Esophagus muscularis mucosa (tissue), 4 donors: ENCODE measurements at places on chromosomes 7 and 10. TPM values are rescaled to one million over a fixed set of nuclear protein-coding genes. Genes with fewer than 3 reads are reported as not detected.

The PDK4 gene
- 1,138 TPM for total RNA-seq

- DNase-seq = no peak
Observed at GRCh38 chr10:87658858-87659555, 671 bp upstream of the PAPSS2 start.

The TLL2 gene
- total RNA-seq = 0.34 TPM

- DNase-seq = peak; percentile 60
Observed at GRCh38 chr10:126216632-126216961, 171.7 kb downstream of the ADAM12 start.

The TAS2R5 gene
- 0.50 TPM for total RNA-seq

The GNAT3 gene
- total RNA-seq = not detected

The ZNF107 gene
- total RNA-seq = 2.9 TPM

DNA sequence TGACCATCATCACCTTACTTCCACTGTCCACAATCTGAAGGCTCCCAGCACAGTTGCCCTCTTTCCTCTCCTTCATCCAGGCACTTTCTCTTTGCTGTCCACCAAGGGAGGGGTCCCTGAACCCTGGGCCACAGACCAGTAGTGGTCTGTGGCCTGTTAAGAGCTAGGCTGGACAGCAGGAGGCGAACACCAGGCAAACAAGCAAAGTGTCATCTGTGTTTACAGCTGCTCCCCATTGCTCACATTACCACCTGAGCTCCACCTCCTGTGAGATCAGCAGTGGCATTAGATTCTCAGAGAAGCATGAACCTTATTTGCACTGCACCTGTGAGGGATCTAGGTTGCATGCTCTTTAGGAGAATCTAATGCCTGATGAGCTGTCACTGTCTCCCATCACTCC is 27.7 kb downstream of the FZD1 start:
- no peak for DNase-seq

DNA sequence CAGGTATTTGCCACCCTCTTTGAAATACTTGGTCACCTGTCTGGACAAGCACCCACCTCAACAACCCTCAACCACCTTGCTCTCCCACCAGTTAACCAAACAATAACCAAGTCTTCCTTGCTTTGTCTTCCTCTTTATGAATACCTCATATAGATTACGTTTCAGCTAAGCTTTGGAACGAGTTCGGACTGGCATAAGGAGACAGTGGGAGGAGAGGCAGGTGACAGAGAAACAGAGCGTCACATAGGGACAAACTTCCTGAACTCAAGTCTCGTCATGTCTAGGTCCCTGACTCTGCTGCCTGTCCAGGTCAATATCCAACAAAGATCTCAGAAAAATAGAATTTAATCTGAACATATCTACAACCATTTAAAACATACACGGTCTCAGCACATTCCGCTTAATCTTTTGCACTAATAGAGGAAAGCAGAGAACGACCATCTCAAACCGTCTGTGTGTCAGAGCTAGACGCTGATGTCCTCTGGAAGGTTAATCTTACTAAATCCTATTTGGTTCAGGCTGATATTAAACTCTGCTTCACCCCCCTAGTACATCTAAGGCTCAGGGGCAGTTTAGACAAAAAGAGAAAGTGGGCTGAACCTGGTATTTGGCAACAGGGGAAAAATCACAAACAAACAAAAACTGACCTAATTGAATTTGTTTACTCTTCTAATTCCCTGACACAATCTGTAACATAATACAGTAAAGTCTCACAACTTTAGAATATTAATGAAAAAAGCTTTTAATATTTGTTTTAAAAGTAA is 26.4 kb upstream of the SVOPL start:
- DNase-seq = no peak

The GRID2IP gene
- total RNA-seq = not detected

DNA sequence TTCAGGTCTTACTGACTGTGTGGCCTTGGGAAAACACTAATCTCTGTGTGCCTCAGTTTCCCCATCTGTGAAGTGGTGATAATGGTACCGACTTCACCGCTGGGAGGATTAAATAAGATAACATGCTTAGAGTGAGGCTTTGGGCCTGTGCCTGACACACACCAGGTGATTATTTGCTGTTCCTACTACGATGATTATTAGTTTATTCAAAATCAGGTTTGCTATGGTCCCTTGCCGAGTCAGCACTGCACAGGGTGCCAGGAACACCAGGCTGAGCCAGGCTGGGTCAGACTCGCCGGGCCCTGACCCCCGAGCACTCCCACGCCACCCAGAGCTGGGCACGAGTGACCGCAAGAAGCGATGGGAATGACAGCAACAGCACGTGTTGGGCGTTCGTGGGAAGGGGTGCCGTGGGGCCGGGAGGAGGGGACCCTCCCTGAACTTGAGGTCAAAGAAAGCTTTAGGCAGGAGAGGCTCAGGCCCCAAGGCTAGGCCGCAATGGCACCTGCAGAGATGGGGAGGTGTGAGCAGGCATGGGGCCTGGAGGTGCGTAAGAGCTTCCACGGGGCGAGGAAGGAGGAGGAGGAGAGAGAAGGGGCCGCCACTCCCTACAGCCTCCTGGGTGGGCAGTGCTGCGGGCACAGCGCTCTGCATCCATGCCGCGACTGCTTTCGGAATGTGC is 325.4 kb downstream of the DNAJB6 start:
- no peak for DNase-seq

DNA sequence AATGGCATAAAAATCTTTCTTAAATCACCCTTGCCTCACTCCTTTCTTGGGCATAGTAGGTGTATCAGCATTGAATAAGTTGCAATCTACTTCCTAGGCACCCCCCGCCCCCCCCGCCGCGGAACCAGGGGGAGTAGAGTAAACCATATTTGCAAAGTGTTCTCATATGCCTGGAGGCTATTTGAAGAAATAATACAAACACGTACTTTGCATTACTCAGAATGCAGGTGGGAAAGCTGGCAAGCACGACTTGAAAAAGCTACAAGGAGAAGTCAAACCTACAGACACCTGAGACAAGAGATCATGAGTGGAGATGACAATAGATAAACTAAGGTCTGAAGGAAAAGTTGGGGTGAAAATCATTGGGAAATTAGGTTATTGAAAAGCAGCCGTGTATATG is 65.6 kb downstream of the POM121L12 start:
- no peak for DNase-seq

GRCh38 chr7:156984174-156984891 is 26.1 kb downstream of the MNX1 start:
- DNase-seq = no peak

DNA sequence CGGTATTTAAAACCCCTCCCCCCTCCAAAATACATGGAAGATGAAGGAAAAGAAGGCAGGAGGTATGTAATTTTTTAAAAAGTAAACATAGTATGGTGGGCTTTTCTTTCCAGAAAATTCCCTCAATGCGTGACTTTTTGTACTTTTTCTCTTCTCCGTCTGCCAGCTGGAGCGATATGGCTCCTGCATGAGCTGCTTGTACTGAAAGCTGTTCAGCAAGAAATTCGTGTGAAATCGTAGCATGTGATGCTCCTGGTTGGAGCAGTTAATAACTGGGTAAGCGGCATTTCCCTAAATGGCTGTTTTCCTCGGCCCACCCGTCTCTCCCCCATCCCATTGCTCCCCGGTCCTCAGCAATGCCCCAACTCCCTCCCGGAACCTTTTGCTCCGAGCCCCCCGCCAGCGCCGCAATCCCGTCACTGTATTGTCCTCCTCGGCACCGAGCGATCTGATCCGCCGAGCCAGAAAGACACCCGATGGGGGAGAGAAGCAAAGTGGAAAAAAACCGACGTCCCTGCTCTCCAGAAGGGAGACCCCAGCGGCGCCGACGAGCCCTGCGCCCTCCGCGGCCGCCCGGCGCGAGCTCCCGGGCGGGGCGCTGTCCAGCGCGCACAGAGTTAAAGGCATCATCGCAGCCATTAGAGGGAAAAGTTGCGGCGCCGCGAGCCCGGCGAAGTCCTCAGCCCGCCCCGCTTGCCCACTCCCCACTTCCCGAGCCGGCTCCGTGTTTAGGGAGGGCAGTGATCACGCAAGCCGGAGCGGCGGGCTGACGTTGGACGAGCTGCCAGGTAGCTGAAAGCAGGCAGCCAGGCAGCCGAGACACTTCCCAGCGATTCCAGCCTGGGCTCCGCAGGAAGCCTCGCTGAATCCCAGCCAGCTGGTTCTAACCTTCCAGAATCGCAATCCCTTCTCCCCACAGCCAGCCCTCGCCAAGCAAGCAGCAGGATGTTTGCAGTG is at the start of gene VSTM2A:
Gene VSTM2A (plus strand): TSS at position 707 of the 957 bp plus-strand sequence. CDS start 356 bp downstream, outside the sequence.
- DNase-seq = no peak

GRCh38 chr7:94422136-94422535 is 27.4 kb downstream of the COL1A2 start:
- DNase-seq = no peak

The PKD2L1 gene
- not detected for total RNA-seq

GRCh38 chr10:103147645-103148044 is 45.4 kb downstream of the NT5C2 start:
- DNase-seq = no peak

The SCART1 gene
- 1.5 TPM for total RNA-seq

DNA sequence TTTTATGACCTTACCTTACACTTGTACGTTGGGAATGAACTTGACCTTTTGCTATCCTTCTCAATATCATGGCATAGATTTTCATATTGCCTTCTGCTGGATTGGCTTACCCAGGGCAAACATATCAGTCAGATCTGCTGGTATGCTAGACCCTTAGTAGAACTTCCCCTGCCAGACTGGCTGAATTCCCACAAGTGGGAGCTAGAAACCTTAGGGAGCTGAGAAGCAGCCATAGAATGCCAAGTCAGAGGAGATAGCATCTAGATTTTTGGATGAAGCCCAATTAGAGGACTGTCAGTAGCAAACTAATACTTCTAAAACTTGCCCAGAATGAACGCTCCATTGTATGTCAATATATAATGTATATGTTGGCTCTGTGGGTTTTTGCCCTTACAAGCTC is 385.0 kb downstream of the NXPH1 start:
- DNase-seq = no peak

DNA sequence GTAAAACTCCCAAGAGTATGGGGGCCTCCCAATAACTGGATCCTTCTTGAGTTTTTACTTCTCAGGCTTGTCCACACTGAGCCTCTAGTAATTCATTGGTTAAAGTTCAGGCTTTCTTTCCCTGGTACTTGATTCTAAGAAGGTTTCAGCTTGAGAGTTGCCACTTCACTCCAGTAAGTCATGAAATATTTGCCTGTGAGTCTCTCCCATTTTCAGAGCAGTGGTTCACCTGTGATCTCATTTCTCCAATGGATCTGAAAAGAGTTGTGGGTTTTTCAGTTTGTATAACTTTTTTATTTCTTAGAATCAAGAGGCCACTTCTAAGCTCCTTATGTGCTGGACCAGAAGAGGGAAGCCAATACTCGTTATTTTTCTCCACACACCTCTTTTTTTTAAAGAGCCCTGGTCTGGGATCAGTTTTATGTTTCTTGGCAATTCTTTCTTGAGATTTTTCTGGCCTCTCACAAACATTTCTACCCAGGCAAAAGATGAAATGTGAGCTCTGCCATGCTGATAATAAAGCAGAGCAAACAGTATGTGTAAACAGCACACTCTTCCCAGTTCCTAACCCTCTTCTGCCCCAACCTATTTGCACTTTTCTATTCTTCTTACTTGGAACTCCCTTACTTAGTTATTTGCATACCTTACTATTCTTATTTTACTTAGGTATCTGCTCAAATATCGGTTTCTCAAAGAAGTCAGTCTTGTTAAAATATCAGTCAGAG is 983.4 kb downstream of the CCSER2 start:
- DNase-seq = no peak

The VENTX gene
- total RNA-seq = 2.5 TPM

GRCh38 chr7:100884736-100885439 is 4.6 kb downstream of the UFSP1 start:
- no peak for DNase-seq

The ADAP1 gene
- 65.6 TPM for total RNA-seq

The TWIST1 gene
- 16.3 TPM for total RNA-seq

GRCh38 chr7:939843-940242 is 14.6 kb downstream of the ADAP1 start:
- no peak for DNase-seq
